ENCODE measurements at places on chromosomes 4 and X. TPM values are rescaled to one million over a fixed set of nuclear protein-coding genes. Genes with fewer than 3 reads are reported as not detected.

DNA sequence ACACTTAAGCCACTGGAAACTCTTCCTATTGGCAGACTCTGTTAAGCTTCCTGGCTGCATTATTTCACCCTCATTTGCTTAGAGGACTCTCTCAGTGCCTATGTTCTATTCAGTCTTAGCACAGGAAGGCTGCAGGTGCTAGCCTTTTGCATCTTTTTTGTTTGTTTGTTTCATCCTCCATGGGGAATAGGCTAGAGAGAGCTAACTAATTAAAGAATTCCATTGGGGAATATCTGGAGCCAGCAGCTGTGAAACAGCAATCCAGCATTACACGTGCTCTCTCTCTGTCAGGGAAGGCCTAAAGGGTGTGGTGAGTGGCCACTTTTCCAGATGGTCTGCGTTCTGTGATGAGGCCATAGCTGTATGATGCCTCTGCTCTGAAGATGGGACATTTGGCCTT lies 633.6 kb downstream of the SPRY1 start:
- DNase-seq: no peak

CCDC160 gene
- not detected for total RNA-seq

DRP2 gene
- total RNA-seq: 0.34 TPM

DNA sequence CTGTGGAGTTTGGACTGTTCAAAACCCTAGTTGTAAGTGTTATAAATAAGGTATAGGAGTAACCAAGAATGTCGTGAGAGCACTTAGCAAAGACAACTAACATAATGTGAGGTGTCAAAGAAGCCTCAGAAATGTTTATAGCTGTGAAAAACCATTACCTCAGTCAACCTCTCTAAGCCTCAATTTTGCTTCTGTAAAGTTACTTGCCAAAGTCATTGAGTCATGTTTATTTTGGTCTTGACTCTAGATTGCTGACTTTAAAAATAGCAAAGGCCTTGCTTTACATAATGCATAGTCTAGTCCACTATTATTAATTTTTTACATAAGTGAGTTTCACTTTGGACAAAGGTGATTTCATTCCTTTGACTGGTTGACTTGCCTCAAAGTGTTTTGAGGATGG lies 257.6 kb upstream of the CXXC4 start:
- no peak for DNase-seq

LPAR4 gene
- total RNA-seq: not detected

- DNase-seq: no peak
Measured at GRCh38 chr4:24867766-24868296, 45.0 kb downstream of the CCDC149 start.

DNA sequence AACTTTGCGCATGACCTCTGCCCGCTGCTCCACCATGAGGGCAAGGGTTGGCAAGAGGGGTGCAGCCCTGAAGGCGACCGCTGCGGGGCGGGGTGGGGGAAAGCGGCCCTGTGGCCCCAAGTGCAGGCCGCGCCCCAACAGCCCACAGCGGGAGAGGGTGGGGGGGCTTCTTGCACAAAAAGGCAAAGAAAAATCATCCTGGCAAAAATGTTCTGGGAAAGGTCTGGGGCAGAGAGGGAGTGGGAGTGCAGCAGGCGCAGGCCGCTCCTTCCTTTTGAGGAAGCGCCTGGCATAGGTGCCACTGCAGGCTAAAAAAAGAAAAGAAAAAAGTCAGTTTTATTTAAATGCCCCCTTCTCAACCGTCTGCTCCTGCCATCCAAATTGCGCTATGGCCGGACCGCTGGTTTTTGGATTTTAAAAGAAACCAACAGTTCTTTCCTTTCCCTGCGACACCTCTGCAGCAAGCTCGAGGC lies 1.4 kb downstream of the ARX start:
- DNase-seq: no peak

ANK2 gene
- 7.4 TPM for total RNA-seq

DNA sequence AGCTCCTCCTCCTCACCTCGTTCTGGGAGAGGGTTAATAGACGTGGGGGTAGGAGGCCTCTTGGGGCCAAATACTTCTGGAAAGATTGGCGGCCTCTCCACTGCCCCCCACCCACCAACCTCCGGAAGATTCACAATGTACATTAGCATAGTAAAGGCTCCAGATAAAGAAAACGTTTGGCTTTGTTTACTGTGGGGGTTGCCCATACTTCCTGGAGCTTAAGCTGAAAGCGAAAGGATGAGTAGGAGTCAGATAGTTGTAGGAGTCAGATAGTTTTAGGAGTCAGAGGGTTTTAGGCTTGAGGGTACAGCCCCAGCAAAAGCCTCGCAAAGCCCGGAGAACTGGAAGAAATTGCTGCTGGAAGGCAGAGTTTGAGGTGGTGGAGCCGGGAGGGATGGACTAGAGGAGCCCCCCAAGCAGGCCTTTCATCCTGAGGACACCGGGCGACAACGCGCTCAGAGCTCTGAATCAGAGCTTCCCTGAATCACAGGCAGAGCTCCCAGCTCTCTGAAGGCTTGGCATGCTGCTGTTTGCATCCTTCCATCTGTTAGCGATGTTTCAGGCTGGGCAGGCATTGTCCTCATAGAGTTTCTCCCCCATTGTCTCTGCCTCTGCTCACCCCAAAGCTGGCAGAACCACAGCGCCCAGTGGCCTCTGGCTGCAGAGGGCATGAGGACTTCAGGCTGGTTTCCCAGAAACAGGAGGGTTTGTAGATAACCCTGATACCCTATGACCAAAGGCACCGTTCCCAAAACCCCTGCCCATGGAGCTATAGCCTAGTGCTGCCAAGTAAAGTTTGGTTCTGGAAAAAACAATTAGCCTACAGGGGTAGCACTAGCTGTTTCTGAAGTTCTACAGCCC lies 280.7 kb downstream of the BCOR start:
- peak; percentile 29 for DNase-seq

FATE1 gene
- not detected for total RNA-seq

- no peak for DNase-seq
Measured at GRCh38 chr4:81116566-81116965, 86.1 kb downstream of the BMP3 start.

Measured in Daoy (cell line).